ENCODE measurements at places on chromosomes 7 and 10.

- DNase-seq, result no peak
Measured at GRCh38 chr7:105838627-105839231, 37.7 kb downstream of the ATXN7L1 start.

DNA sequence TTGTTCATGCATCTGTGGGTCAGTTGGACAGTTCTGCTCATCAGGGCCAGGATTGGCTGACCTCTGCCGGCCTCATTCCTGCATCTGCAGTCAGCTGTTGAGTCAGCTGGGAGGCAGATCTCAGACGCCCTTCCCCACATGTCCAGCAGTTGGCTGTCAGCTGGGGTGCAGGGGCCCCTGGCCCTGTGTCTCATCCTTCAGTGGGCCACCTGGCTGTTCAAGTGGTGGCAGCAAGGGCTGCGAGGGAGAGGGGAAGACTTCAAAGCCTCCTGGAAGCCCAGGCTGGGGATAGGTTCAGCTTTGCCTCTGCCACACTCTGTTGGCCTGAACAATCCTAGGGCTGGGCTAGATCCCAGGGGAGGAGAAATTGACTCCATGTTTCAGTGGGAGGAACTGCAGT lies 33.2 kb downstream of the TACR2 start:
- no peak for DNase-seq

- DNase-seq, result no peak
Measured at GRCh38 chr10:11787846-11788245, 35.3 kb upstream of the PROSER2 start.

DNA sequence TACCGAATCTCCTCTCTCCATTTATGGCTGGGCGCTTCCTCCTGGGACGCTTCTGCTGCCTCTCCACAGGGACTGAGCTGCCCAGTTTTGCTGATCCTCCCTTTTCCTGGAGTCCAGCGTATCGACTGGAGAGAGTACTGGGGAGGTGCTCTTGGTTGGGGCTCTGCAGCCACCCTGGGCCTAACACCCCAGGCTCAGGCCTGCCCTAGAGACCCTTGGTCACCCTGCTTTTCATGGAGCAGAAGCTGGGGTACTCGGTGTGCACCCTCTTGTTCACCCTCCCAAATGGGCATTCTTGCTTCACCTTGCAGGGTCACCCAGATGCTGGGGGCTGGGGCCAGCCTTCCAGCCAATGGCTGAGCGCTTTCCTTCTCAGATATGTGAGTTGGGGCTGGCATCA lies 88.8 kb upstream of the RET start:
- no peak for DNase-seq

DNA sequence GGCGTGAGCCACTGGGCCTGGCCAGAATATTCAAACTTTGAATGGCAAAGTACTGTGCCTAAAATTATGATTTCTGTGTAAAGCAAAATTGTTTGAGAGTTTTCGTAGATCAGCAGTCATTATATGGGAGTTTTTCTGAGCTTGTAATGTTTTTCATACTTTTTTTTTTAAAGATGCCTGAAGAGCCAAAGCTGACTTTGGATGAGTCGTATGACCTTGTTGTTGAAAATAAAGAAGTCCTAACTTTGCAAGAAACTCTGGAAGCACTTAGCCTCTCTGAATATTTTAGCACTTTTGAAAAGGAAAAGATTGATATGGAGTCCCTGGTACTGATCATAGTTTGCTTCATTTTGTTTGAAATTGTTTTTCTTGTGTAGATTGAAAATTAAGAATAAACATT lies 26.7 kb downstream of the SEC23IP start:
- DNase-seq, result no peak

DNA sequence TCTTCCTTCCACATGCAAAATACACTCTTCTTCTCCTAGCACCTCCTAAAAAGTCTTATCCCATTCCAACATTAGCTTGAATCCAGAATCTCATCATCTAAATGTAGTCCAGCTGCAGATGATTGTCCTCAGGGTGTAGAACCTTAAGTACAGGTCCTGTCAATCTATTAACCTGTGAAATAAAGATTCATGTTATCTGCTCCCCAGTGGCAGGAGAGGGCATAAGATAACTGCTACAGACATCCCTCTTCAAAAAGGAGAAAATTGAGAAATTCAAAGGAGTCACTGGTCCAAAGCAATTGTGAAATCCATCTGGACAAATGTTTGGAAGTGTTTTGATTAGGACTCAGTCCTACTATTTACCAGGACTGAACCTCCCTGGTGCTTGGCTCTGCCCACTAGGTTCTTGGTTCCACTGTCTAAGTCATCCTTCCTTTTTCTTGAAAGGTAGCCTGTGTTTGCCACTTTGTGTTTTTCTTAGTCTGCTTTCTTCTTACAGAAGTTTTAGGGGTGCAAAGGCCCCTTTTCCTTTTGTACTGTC lies 96.2 kb downstream of the ADD3 start:
- DNase-seq, result no peak

DNA sequence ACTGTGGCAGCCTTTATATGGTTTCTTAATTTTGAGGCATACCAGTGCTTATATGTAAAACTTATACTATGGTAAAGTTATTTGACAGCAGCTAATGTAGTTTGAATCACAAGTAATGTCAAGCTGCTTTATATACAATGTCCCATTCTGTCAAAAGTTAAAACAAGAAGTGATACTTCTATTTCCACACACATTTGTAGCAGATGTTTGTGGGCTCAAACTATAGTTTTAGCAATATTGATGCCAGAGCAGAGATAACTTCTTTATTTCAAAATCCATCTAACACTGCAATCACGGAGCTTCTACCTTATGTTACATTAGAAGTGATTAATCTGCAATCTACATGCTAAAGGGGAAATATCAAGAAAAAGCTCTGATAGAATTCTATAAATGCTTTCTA lies 149.6 kb downstream of the ADK start:
- DNase-seq, result no peak

DNA sequence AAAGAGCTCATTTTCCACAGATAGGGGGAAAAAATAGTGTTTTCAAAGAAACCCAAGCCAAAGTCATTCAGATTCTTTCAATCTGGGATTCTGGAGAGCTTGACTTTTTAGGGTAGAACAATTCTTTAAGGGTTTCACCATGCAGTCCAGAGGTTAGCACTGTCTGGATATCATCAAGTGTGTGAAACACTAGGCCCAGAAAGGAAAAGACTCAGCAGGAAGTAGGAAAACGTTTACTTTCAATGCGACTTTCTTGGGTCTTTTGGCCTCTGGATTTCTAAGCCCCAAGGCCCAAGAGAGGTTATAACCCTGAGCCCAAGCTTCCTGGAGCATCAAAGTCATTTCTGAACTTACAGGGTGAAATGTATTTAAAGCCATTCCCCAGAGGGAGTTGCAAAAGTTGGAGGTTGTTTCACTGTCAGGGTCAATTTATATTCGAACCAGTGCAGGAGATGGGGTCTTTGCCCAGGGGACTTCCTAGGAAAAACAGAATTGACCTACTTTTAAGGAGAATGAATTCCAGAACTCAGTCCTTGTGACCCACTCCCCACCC lies 158.0 kb downstream of the C7orf25 start:
- DNase-seq, result no peak

DNA sequence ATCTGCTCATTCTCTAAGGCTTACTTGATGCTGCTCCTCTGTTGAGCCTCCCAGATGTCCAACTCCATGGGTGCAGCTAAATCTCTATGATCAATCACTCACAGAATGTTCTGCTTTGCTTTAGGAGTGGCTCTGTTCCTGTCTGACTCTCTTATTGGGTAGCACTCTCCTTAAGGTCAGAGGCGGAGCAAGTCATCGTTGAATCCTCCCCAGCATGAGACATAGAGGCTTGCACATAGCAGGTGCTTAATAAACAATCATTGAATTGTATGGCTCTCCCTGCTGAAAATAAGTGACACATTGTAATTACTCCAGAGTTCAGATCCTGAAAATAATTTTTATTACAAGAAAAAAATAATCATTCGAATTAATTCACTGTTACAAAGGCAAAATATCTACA lies 69.7 kb downstream of the NPS start:
- no peak for DNase-seq

DNA sequence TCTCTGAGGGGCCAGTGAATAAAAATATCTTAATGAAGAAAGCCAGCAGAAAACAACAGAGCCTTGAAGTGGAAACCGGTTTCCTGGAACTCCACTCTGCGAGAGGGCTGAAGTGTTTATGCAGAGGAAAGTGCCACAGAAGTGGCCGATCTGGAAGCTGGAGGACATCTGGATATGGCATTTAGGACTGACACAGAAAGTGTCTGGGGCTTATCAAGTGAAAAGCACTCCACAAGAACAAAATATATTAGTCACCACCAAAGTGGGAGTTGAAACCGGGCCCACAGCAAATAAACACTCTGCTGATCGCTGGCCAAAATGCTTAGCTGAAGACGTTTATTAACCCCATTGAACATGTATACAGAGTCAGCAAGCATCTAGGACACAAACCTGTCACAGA lies 7.8 kb downstream of the NOD1 start:
- no peak for DNase-seq

DNA sequence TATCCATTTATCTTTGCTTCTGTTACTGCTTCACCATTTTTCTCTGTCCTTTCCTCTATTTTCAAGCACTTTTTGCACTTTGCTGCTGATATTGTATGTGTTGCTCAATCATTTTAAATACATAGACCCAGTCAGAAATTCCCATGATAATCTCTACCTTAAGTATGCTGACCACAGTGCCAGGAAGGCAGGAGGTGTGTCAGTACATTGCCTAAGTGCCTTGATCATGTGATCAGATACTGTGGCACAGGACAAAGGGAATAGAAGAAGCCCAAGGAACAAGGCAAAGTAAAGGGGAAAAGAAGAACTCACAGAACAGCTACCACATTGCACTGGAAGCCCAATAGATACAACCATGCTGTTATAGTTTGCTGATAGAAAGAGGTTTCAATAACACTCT lies 53.7 kb upstream of the CD36 start:
- DNase-seq, result no peak

GRCh38 chr10:14259696-14260566 lies 70.8 kb downstream of the FRMD4A start:
- no peak for DNase-seq

GRCh38 chr7:151468217-151469018 lies 28.5 kb upstream of the CRYGN start:
- DNase-seq, result no peak

GRCh38 chr7:105512415-105512814 lies 9.7 kb downstream of the PUS7 start:
- no peak for DNase-seq

- DNase-seq, result no peak
Measured at GRCh38 chr10:77602231-77602912, 35.2 kb downstream of the KCNMA1 start.

DNA sequence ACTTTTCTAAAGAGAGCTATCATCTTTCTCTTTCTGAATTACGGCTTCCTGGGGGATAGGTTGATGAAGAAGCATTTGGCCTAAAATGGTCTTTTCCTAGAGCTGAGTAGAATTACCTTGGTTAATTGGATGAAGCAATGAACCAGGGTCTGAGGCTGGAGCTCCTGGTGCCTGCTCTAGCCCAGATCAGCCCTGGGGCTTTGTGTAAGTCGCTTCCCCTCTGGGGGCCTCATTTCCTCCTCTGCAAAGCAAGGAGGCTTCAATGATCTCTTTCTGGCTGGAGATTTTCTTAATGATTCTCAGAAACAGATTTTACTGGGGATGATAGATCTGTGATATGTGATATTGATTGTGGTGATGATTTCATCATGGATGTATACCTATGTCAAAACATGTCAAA lies 3.5 kb upstream of the CPA2 start:
- no peak for DNase-seq

DNA sequence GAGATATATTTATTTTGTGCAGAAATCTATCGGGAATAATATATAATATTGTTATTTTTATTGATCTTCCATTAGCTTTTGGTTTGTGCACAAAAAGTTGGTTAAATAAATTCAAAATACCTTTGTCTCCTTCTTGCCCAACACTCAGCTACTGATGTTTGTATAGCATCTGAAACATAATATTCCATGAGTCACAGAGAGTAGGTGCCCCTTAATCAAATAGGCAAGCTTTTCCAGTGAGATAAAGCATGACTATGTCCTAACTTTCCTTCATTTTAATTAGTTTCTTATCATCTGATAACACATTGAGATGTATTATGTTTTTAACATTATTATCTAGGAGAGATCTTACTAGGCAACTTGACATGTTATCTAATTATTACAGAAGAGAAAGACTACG lies 432.2 kb downstream of the KIF20B start:
- no peak for DNase-seq

DNA sequence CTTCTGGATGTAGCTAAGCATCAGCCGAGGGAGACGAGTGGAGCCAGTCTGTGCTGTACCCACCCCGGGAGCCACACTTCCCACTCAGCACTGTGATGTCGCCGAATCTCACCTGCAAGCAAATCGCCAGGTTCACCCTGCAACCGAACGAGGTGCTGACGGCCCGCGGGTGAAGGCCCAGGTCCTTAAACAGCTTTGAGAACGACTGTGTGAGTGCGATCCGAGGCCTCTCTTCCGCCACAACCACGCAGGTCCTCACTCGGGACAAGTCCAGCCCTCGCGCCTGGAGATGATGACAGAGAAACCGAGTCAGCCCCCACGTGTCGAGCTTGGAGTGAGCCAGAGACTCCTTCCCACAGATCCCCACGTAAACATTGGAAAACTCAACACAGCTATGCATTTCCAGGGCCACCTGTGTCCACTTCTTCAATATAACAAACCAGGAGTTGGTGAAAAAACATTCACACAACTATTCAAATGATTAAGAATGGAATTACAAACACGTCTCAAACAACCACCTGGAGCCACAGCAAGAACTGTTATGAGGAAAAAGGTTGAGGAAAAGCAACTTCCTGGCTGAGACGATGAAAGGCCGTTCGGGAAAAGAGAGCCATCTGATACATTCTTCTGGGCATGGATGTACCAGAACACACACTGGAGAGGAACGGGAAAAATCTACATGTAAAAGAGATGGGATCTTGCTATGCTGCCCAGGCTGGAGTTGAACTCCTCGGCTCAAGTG lies 191.8 kb downstream of the ZMYND11 start:
- no peak for DNase-seq

- DNase-seq, result no peak
Measured at GRCh38 chr7:2706685-2707126, 18.7 kb downstream of the AMZ1 start.

GRCh38 chr7:35797311-35797710 lies 3.5 kb upstream of the SEPTIN7 start:
- DNase-seq, result no peak

DNA sequence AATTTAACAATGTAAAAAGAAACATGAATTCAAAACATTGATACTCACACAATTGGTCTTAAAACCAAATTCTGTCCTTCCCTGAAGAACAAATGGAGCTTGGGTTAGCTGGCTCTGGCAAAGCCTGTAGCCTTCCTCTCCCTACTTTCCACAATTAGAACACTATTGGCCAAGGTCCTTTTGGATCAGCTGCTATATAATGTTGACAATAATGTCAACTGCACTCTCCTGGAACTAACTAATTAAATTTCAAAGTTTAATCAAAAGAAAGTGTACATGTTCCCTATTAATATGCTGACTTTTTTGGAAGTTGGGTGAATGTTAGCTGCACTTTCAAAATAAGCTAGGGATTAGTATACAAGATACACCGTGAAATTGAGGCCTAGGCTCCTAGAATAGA lies 440.1 kb upstream of the NFE2L3 start:
- DNase-seq, result no peak

- DNase-seq, result no peak
Measured at GRCh38 chr7:127758845-127759244, 106.9 kb downstream of the SND1 start.
